ENCODE measurements at places on chromosomes 3 and 15. TPM values are rescaled to one million over a fixed set of nuclear protein-coding genes. Genes with fewer than 3 reads are reported as not detected.

- no peak for DNase-seq
Observed at GRCh38 chr3:30162579-30162978, 443.8 kb upstream of the TGFBR2 start.

- DNase-seq: peak; percentile 14
Observed at GRCh38 chr3:138173769-138174420, 826 bp downstream of the DBR1 start.

DNA sequence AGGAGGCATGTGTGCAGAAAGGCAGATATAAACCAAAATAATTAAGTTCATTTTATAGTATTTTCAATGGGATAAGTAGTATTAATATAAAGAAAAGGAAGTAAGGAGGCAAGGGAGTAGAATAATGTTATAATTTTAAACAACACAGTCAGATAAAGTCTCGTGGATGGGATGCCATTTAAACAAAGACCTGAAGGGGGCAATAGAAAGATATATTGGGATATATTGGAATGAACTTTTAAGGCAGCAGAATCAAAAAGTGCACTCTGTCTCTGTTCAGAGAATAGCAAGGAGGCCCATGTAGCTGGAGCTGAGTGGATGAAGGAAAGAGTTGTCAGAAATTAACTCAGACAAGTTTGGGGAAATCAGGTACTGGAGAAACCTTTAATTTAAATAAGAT is 158.7 kb downstream of the CGGBP1 start:
- DNase-seq: peak; percentile 12

- DNase-seq: no peak
Observed at GRCh38 chr3:71591101-71591500, 7.6 kb upstream of the FOXP1 start.

DNA sequence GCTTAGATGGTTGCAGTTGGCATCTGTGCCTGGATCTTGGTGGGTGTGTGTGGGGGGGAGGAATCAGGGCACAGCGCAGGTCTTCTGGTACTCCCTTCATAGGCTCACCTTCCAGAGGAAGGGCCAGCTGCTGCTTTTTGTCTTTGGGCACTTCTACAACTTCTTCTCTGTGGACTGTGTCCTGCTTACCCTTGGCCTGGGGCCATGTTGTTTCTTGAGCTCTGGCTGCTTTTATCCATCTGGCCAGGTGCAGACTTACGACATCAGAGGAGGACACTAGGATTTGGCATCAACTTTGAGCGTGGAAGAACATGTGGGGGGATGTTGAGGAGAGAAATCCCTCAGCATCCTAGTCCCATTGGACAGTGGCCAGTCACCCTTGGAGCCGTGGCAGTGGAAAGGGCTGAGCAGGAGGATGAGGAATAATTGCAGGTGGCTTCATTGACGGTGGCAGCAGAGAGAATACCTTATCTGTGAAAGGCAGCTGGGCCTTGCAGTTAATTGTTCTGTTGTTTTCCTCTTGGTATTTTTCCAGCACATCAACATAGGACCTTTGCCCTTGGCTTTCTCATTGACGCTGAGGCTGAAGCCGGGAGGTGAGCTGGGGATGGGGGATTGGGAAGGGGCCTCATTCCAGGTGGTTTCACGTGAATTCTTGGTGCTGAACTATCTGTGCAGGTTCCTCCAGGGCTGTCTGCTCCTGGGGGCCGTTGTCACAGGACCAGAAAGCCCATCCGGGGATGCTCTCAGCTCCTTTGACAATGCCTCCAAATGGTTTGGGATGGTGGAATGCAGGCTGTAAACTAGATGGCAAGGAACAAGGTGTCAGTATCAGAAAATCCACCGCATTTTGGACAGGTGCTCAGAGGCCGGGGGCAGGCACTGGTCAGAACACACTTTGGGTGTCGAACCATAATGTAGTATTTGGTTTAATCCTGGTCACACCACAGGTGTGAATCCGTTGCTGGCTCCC is 9.7 kb downstream of the EPHB1 start:
- no peak for DNase-seq

UROC1 gene
- not detected for total RNA-seq

PLA2G4E gene
- not detected for total RNA-seq

AQP9 gene
- total RNA-seq: not detected

CATSPER2 gene
- 17.0 TPM for total RNA-seq

Data from OCI-LY7 (cell line).